ENCODE measurements at places on chromosomes 6 and 20. TPM values are rescaled to one million over a fixed set of nuclear protein-coding genes. Genes with fewer than 3 reads are reported as not detected.

DNA sequence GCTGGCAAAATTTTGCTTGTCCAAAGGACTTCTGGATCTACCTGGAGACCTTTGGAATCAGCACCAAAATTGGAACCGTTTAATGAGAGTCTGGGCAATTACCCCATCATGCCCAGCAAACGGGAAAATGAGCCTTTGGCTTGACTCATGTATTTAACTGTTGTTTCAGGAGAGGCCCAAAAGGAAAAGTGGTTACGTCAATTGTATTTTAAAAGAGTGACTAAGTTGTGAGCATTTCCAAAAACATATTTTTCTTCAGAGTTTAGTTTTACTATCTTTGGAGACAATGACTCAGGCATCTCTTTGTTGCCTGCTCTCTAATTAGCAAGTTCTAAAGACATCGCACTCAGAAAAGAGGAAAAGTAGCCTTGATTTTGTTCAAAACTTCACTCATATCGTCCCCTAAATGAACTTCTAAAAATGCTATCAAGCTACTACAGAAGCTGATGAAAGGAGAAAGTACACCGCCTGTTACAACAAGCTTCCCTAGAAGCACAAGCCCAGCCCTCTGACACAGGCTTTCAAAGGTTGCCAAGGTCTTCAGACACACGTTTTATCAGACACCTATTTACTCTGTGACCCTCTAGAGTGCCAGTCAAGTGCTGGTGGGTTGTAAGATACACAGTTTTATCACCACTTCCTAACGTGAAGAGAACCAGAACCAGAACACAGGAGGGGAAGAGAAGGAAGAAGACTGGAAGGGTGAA lies 146.2 kb downstream of the TBX18 start:
- H3K27me3 ChIP-seq: no peaks in the 10 kb centered on the region
- H3K36me3 ChIP-seq: no peaks in the 10 kb centered on the region
- no peak overlapping the region for H3K27ac ChIP-seq
- DNase-seq: no peak
- no peak overlapping the region for H3K4me3 ChIP-seq

GRCh38 chr6:11251553-11252360 lies 19.3 kb upstream of the NEDD9 start:
- peaks cover 9% of the 10 kb centered on the region for H3K4me1 ChIP-seq
- H3K27ac ChIP-seq: no peak overlapping the region
- H3K36me3 ChIP-seq: peaks cover 27% of the 10 kb centered on the region
- H3K4me3 ChIP-seq: no peak overlapping the region
- no peaks in the 10 kb centered on the region for H3K27me3 ChIP-seq

- H3K4me3 ChIP-seq: no peak overlapping the region
- no peaks in the 10 kb centered on the region for H3K27me3 ChIP-seq
- H3K27ac ChIP-seq: no peak overlapping the region
- no peak for DNase-seq
Measured at GRCh38 chr6:15510536-15511247, 152.1 kb downstream of the DTNBP1 start.

- H3K27ac ChIP-seq: no peak overlapping the region
- H3K4me3 ChIP-seq: peak overlapping the region; percentile 30
- no peak for DNase-seq
- no peaks in the 10 kb centered on the region for H3K4me1 ChIP-seq
Measured at GRCh38 chr6:83429857-83430610, 817 bp downstream of the ME1 start.

DNA sequence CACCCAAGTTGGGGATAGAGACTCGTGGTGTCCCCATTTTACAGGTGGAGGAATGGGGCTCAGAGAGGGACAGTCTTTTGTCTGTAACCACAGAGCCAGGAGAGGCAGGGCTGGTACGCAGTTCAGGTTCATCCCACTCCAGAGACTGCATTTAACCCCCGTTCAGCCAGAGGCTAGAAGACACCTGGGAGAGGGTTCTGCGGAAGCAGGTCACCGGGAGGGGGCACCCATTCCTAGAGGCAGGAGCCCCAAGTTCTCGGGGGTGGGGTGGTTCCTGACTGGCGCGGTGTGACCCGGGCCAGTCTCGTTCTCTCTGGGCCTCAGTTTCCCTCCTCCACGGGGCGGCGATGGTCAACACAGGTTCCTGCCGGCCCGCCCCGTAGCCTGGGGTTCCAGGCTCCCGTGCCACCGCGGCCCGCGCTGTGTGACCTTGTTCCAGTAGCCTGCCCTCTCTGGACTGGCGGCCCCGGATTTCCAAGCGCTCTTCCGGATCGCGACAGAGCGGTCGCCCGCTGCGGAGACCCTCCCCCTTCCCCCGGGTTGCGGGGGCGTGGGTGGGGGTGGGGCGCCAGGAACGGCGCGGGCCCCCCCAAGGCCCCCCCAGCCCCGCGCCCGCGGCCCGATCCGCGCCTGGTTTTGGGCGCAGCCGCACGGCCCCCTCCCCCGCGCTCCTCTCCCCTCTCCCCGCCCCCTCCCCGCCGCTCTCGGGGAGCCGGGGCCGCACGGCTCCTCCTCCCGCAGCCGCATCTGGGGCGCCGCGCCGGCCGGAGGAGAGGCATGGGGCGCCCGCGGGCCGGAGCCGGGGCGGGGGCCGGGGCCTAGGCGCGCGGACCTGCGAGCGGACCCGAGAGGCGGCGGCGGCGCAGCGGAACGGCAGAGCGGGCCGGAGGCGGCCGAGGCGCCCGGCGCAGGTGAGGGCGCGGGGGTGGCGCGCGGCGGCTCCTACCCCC lies at the start of gene DLGAP4:
DLGAP4 (plus strand) TSS at position 738 of the 950 bp plus-strand sequence. CDS start 125,379 bp downstream, outside the sequence.
- H3K27ac ChIP-seq: no peak within 1 kb of the TSS
- no peaks in the 10 kb centered on the region for H3K36me3 ChIP-seq
- peaks cover 17% of the 10 kb centered on the region for H3K4me1 ChIP-seq
- no peak for DNase-seq
- H3K27me3 ChIP-seq: peaks cover 53% of the 10 kb centered on the region
- H3K4me3 ChIP-seq: peak within 1 kb of the TSS; percentile 12

DNA sequence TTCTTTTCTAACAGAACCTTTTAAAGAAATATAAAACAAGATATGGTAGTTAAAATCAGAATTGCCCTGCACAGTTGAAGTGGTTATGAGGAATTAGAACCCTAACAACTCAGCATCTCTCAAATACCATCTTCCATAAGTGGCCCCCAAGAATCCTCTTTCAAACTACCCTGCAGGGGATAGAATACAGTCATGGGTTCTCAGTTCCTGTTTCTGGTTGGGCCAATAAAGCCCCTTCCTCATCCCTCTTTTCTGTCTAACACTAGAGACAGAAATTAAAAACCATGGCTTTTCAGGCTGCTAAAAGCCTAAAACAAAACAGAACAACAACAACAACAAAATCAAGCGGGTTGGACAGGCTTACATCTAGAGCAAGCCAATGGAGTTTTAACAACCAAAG lies 6.7 kb upstream of the LCA5 start:
- H3K36me3 ChIP-seq: no peaks in the 10 kb centered on the region
- no peak overlapping the region for H3K27ac ChIP-seq
- H3K27me3 ChIP-seq: peaks cover 4% of the 10 kb centered on the region
- no peaks in the 10 kb centered on the region for H3K4me1 ChIP-seq

DNA sequence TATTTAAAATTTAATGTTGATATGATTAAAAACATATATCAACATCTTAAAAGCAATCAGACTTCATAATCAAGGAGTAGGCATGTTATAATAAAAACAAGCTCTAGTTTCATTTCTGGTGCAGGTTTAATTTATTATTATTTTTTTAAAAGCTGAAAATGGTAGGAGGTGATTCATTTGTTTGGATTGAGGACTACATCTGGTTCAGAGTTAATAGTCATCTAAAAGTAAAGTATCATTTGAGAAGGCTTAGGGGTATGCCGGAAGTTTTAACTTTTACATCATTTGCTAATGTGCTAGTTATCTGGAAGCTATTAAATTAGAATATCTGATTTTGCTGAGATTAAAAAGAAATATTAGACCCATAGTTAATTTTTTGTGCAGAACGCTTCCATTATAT lies 169.5 kb upstream of the LAMA2 start:
- H3K4me1 ChIP-seq: no peaks in the 10 kb centered on the region
- DNase-seq: no peak
- no peaks in the 10 kb centered on the region for H3K36me3 ChIP-seq
- H3K4me3 ChIP-seq: no peak overlapping the region

DNA sequence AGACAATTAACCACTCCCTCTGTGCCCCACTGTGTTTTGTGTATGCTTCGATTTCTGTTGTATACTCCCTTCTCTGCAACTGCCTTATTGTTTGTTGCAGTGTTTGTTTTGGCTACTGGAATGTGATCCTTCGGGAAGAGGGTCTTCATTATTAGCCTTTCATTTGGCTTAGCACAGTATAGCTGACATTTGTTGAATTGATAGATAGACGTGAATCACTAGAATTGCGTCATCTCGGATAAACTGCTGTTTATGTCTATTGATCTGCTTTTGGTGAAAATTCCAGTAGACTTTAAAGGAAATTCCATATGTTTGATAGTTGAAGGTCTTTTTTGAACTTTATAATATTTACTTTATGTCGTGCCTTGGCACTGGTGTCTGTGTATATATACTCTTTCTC lies 189.9 kb upstream of the EYA4 start:
- H3K27ac ChIP-seq: no peak overlapping the region
- no peaks in the 10 kb centered on the region for H3K4me1 ChIP-seq
- no peaks in the 10 kb centered on the region for H3K27me3 ChIP-seq
- no peaks in the 10 kb centered on the region for H3K36me3 ChIP-seq
- no peak overlapping the region for H3K4me3 ChIP-seq

DNA sequence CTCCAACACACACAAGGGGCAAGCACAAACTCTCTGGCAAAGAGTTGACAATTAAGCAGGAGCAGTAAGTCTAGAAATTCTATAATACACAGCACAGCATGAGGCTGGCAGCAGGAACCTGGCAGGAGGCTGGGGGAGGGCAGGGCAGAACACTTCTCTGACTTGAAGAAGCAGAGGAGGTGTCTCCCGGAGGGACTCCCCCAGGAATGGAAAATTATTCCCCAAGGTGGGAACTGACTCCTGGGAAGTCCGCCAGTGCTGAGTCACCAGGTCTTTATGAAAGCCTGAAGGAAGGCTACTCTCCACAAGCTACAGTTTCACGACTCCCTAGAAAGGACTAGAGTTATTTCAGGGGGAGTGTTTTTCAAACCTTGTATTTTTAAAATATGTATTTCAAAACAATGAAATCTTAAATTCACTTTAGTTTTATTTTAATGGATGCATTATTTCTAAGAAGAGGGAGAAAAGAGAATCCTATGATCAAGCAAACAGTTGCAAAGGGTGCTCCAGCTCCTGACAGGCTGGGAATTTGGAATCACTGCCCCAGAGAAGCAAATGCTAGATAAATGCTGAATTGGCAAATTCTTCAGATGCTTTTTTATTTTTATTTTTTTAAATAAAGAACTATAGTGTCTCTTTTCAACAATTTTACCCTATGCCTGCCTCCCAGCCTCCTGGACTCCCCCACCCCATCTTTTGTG lies 192.8 kb downstream of the LY86 start:
- no peaks in the 10 kb centered on the region for H3K27me3 ChIP-seq
- no peaks in the 10 kb centered on the region for H3K36me3 ChIP-seq
- H3K4me3 ChIP-seq: no peak overlapping the region
- DNase-seq: no peak
- H3K4me1 ChIP-seq: no peaks in the 10 kb centered on the region
- H3K27ac ChIP-seq: no peak overlapping the region

GRCh38 chr6:98529364-98529763 lies 305.0 kb upstream of the POU3F2 start:
- DNase-seq: no peak
- H3K4me3 ChIP-seq: no peak overlapping the region
- H3K4me1 ChIP-seq: no peaks in the 10 kb centered on the region
- no peaks in the 10 kb centered on the region for H3K36me3 ChIP-seq
- no peaks in the 10 kb centered on the region for H3K27me3 ChIP-seq
- no peak overlapping the region for H3K27ac ChIP-seq

- H3K36me3 ChIP-seq: no peaks in the 10 kb centered on the region
- DNase-seq: peak; percentile 40
- H3K27me3 ChIP-seq: peaks cover 7% of the 10 kb centered on the region
- no peak overlapping the region for H3K4me3 ChIP-seq
- H3K27ac ChIP-seq: no peak overlapping the region
- H3K4me1 ChIP-seq: no peaks in the 10 kb centered on the region
Measured at GRCh38 chr20:61263084-61263695, 11.1 kb downstream of the CDH4 start.

DNA sequence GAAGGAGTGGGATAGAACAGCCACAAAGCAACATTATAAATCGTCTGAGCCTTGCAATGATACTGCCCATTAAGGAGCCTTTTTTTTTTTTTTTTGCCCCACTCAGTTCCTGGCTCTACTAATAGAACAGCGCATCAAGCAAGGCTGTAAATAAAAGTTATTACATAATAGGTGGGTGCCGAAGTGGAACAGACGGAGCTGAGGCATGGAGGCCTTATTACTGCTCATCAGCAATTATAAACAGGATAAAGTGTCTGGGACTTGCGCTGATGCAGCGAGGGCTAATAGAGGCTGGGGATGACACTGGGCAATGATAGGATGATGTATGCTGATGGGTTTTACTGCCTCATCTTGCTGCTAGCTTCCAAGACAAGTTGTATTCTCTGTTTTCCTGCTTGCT lies 272.1 kb downstream of the ZFAND3 start:
- no peaks in the 10 kb centered on the region for H3K27me3 ChIP-seq
- no peak for DNase-seq
- no peaks in the 10 kb centered on the region for H3K36me3 ChIP-seq

DNA sequence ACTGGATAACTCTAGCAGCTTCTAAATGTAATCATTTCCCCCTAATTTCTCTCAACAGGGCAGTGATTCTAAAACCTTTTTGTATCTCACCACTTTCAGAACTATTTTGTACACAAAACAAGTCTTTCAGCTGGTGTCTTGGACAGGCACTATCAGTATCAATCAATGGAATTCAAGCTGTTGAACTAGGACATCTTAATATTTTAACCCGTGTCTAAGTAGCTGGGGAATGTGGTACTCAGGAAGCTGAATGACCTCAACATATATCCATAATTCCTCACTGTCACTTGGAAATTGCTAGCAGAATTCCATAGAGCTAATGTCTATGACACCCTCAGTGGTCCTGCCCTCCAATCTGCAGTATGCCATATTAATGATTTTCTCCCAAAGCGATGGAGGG lies 24.5 kb downstream of the ADAT2 start:
- DNase-seq: no peak
- H3K4me3 ChIP-seq: no peak overlapping the region
- no peaks in the 10 kb centered on the region for H3K36me3 ChIP-seq
- no peak overlapping the region for H3K27ac ChIP-seq
- H3K4me1 ChIP-seq: no peaks in the 10 kb centered on the region

- no peak for DNase-seq
- H3K27ac ChIP-seq: no peak overlapping the region
- H3K4me1 ChIP-seq: no peaks in the 10 kb centered on the region
- no peaks in the 10 kb centered on the region for H3K36me3 ChIP-seq
Measured at GRCh38 chr20:40519918-40520317, 169.1 kb downstream of the MAFB start.

The MACROD2 gene
- total RNA-seq: not detected

The COL19A1 gene
- total RNA-seq: not detected

The SLC13A3 gene
- total RNA-seq: not detected

The DLK2 gene
- 0.36 TPM for total RNA-seq

The TSBP1 gene
- not detected for total RNA-seq

Measured in CD4-positive, alpha-beta T cell (primary cell).